ENCODE measurements at places on chromosomes 7 and 10. TPM values are rescaled to one million over a fixed set of nuclear protein-coding genes. Genes with fewer than 3 reads are reported as not detected.

GRCh38 chr7:130880668-130881067 is 146.7 kb upstream of the KLF14 start:
- DNase-seq, result no peak

DNA sequence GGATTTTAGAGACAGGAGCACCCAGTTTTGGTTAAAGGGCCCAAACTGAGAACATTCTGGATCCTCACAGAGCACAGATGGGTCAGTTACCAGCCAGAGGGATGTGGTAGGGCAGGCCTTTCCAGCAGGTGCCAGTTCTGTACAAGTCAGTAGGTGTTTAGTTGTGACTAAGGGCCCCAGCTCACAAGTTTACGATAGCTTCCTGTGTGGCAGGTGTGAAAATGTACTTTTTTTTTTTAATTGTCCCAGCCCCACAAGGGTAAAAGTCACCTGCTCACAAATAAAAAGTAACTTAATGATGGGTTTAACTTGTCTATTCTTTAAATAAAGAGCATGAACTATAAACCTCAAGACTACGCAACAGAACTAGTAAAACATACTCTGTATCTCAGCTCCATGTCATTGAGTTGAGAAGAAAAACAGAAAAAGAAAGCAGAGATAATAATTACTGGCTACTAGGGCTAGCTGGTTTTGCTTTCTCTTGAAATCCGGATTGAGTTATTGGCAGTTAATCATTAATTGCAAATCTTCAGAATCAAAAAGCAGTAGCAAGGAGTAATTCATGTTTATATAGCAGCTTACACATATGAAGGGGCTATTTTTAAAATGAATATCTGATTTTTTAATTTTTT is 15.4 kb downstream of the NFE2L3 start:
- no peak for DNase-seq

- DNase-seq, result no peak
Measured at GRCh38 chr10:14612873-14613587, 161.7 kb downstream of the FAM107B start.

DNA sequence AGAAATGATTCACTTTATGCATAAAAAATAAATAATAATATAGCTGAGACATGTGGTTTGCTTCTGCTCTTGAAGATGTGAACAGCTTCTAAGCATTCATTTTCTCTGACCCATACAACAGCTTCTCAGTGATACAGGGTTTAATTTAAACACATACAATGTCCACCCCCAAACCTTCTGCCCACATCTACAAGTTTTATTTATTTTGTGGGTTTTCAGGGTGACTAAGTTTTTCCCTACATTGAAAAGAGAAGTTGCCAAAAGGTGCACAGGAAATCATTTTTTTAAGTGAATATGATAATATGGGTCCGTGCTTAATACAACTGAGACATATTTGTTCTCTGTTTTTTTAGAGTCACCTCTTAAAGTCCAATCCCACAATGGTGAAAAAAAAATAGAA is 17.2 kb downstream of the INHBA start:
- no peak for DNase-seq

GRCh38 chr7:16083931-16084330 is 337.4 kb downstream of the CRPPA start:
- DNase-seq, result no peak

GRCh38 chr10:70509757-70510147 is 31.2 kb downstream of the PALD1 start:
- no peak for DNase-seq

- DNase-seq, result no peak
Measured at GRCh38 chr10:112491144-112491543, 44.1 kb downstream of the VTI1A start.

ZNF37A gene
- 37.0 TPM for total RNA-seq

- no peak for DNase-seq
Measured at GRCh38 chr10:3186368-3186767, 13.8 kb upstream of the PITRM1 start.

- peak; percentile 73 for DNase-seq
Measured at GRCh38 chr10:131997366-131998049, 15.8 kb upstream of the BNIP3 start.

SLC26A3 gene
- total RNA-seq, result 0.55 TPM

- DNase-seq, result no peak
Measured at GRCh38 chr10:75575940-75576339, 144.5 kb downstream of the LRMDA start.

CCL24 gene
- not detected for total RNA-seq

PAPOLB gene
- 0.29 TPM for total RNA-seq

- DNase-seq, result no peak
Measured at GRCh38 chr10:61640856-61641255, 21.9 kb upstream of the CABCOCO1 start.

MYH16 gene
- not detected for total RNA-seq

GRCh38 chr10:3420527-3421469 is 248.2 kb upstream of the PITRM1 start:
- DNase-seq, result no peak

GRCh38 chr10:78589687-78590086 is 479.1 kb upstream of the ZMIZ1 start:
- no peak for DNase-seq

TEX36 gene
- not detected for total RNA-seq

GNG11 gene
- total RNA-seq, result 62.2 TPM

DNA sequence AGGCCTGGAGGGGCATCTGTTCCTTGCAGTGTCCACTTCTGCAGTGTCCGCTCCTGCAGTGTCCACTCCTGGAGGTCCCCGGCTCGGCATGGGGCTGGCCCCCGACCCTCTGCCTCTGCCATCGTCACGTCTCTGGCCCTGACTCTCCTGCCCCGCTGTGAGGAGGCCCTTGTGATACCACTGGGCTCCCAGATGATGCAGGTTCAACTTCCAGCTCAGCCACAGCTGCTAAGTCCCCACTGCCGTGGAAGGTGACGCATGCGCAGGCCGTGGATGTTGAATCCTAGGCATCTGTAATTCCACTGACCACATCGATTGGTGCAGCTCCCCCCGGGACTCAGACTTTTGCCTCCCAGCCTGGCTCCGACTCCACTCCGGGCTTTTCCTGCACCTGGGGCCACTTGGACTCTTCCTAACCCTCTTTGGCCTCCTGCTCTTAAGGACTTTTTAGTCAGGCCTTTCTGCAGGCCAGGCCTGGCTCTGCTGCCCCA is 95.1 kb downstream of the GLRX3 start:
- DNase-seq, result no peak

DNA sequence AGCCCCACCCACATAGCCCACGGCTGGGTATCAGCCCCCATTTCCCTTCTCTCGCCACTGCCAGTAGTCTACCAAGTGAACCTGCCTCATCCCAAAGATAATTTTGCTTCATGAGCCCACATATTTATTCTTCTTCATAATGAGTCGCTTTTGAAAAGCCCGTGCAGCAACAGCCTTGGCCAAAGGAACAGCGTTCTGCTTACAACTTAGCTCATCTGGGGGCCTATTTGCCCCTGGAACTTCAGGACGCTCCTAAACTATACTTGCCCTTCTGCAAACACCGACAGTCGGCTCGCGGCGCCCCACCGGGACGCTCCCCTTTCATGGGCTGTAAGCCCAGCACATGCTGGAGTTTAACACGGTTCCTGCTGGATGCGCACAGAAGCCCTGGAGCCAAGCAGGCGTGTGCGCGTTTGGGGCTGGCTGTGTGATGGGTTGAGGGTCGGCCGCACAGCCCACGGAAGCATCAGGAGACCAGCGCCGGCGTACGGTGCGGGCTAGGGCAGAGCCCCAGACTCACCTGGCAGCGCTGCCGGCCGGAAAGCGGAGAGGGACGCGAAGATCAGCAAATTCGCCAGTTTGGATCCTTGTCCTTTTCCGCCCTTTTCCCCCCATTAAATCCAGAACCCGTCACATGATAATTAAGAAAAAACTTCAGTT is 370 bp downstream of the TMEM60 start:
- DNase-seq, result no peak

GRCh38 chr10:51257511-51258248 is 183.4 kb downstream of the PRKG1 start:
- DNase-seq, result no peak

STAG3 gene
- not detected for total RNA-seq

MBL2 gene
- not detected for total RNA-seq

DNA sequence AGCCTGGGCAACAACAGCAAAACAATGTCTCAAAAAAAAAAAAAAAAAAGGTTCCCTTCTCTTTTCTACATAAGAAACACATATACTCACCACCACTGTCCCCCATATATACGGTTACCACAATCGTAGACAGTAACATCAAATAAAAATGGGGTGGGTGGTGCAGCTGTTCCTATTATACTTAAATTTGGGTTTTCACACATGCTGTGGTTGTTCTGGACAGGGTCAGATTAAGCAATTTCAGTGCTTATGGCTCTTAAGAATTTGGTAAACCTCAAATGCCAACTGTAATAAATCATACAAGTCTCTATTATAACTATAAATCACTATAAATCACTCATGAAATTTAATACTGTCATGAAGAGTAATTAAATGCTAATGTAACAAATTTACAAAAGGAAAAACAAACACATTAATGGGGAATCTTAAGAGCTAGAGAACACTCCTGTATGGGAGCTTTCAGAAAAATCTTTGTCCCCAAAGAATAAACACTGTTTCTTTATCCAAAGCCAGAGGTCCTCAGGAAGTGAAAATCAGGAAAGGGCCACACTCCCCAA is 143.6 kb downstream of the GLI3 start:
- no peak for DNase-seq

ITPRID1 gene
- total RNA-seq, result not detected

PTEN gene
- total RNA-seq, result 130 TPM

DNA sequence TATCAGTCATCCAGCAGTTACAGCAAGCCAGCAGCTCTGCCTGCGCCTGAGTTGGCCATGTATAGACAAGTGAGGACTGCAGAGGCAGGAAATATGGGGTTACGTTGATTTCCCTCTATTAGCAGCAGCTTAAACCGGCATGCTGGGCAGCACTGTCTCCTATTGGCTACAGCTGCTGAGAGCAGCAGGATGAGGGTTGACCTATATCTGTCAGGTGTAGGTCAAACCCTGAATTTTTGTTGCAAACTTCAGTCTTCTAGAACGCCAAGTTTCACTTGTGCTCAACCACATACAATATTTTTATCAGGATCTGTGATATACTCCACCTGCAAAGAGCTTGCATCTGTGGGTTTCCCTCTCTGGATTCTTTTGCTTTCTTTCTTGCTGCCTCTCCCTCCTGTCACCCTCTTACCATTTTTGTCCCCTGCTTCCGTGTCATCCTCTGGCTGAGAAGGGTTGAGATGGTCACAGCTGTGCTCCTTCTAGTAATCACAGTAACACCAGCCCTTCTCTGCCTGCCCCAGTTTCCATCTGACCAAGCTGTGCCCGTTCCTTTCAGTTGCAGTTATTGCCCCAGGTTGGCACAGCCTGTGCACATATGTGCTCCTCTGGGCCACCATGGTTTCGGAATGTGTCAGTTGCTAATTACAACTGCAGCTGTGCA is 23.8 kb upstream of the GLCCI1 start:
- no peak for DNase-seq

METTL27 gene
- total RNA-seq, result 2.8 TPM

DNA sequence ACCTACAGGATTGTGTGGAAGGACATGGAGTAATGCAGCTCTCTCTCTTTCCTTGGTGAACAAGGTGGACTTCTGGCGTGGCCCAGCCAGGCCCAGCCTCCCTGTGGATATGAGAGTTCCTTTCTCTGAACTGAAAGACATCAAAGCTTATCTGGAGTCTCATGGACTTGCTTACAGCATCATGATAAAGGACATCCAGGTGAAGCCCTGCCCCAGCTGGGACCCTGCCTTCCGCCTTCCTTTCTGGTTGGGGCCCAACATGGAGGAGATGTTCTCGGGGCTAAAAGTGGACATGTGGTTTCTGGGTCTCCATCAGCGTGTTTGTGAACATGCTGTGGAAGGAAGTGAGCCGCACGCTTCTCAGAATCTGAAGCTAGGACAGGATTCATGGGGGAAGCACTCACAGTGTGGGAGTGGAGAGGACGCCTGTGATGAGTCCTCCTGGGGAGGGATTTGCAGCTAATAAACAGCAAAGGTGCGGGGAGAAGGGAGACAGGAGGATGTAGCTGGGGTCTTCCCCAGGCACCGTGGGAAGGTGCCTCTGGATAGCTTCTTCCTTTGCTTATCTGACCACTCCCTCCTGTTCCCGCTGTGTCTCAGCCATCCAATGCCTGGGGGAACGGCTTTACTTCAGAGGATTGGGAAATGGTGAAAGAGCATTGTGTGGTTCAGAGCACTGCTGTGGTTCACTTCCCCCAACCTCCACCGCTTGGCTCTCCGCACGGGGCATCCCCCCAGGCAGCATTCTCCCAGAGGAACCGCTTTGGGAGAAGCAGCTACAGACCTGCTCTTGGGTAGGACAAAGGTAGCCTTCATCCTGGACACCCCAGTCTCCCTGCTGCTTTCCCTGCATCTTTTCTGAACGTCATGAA is 5.5 kb downstream of the CPA5 start:
- DNase-seq, result no peak

NPTX2 gene
- 4.1 TPM for total RNA-seq

All from uterus (tissue), 4 donors.